Muscle of back (tissue), 13 donors: ENCODE measurements at places on chromosomes 2 and 18.
A peak's percentile ranks its signal among the peaks of the same experiment; 100 is the strongest.

- DNase-seq = no peak
Measured at GRCh38 chr18:52349498-52349897, 9.5 kb downstream of the DCC start.

DNA sequence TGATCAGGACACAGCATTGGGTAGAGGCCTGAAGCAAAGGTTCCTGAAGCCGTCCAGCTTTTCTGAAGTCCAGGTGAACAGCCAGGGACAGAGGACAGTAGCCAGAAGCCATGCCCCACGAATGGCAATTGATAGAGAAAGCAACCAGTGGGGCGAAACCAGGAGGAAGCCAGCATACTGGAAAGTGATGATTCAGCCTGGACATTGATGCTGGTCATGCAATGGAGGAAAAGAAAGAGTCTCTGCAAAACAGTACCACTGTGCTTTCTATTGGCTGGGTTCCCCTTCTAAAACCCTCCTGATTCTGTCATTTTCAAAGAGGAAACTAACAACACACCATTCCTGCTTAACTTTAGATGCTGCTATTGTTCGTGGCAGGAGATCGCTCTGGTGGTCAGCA, 221.4 kb upstream of the EPAS1 start:
- no peak for DNase-seq

- no peak for DNase-seq
Measured at GRCh38 chr2:201936817-201937216, 96.8 kb upstream of the FZD7 start.

GRCh38 chr2:179020156-179020750, 29.7 kb downstream of the CCDC141 start:
- DNase-seq = no peak

GRCh38 chr2:237765875-237766274, 32.7 kb upstream of the RBM44 start:
- no peak for DNase-seq

- DNase-seq = no peak
Measured at GRCh38 chr18:9559253-9559652, 55.1 kb downstream of the PPP4R1 start.

DNA sequence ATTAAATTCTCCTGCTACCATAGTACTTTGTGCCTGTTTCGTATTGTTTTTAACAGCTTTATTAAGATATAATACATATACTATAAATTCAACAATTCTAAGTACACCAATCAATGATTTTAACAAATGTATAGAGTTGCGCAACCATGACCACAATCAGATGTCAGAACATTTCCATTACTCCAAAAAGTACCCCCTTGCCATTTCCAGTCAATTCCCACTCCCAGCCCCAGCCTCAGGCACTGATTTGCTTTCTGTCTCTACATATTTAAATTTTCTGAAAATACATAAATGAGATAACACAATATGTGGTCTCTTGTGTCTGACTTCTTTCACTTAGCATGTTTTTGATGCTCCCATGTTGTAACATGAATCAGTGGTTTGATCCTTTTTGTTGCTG, 193.9 kb downstream of the FIGN start:
- no peak for DNase-seq

DNA sequence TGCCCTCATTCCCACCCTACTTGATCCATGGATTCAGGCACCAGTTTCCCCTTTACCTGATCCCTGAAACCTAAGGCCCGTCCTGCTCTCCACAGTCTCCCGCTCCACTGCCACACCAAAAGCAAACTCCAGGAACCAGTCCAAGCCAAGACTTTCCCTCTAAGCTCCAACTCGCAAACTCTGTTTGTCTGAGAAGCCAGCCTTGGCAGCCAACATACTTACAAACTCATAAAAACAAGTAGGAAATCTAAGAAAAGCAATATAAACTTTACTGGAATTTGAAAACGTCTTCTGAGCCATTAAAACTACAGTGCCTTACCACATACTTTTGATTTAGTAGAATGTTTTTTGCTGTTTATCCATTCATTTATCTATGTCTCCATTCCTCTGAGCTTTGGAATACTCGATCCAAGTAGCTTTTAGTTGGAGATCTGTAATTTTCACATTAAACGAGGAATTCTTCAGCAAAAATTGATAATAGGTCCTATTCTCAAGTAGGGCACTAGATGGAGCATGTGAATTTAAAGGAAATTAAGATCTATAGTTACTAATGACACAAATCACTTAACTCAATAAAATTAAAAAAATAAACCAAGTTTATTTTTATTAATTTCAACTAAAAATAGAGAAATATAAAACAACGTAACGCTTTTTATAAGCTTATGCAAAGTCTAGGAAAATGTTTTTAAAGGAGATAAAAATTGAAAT, 199.7 kb downstream of the MYO3B start:
- DNase-seq = no peak

- no peak for DNase-seq
Measured at GRCh38 chr2:65437392-65438135, 5.2 kb upstream of the SPRED2 start.

- no peak for DNase-seq
Measured at GRCh38 chr2:133439565-133439920, 128.7 kb downstream of the NCKAP5 start.

GRCh38 chr2:17747684-17748452, 5.7 kb downstream of the SMC6 start:
- no peak for DNase-seq

GRCh38 chr2:55993685-55994084, 70.1 kb upstream of the EFEMP1 start:
- no peak for DNase-seq

GRCh38 chr2:5036256-5036655, 655.9 kb upstream of the SOX11 start:
- DNase-seq = peak; percentile 10

GRCh38 chr2:109209412-109209811, 80.4 kb downstream of the SH3RF3 start:
- no peak for DNase-seq

DNA sequence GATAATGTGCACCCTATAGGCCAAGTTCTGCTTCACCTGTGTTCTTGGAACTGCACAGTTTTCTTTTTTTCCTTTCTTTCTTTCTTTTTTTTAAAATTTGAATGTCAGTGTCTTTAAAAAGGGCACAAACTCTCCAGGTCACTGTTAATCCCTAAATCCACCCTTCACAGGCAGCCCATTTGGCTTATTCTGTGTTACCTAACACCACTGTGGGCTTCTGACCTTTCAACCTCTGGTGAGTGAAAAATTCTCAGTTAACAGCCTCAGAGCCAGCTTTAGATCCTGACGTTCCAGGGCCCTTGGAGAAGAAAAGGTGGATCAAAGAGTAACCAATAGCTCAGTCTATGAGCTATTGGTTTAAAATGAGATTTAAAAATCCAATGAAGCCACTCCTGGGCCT, 6.8 kb upstream of the CETN1 start:
- no peak for DNase-seq

GRCh38 chr18:8745355-8746014, 40.1 kb downstream of the MTCL1 start:
- DNase-seq = no peak

DNA sequence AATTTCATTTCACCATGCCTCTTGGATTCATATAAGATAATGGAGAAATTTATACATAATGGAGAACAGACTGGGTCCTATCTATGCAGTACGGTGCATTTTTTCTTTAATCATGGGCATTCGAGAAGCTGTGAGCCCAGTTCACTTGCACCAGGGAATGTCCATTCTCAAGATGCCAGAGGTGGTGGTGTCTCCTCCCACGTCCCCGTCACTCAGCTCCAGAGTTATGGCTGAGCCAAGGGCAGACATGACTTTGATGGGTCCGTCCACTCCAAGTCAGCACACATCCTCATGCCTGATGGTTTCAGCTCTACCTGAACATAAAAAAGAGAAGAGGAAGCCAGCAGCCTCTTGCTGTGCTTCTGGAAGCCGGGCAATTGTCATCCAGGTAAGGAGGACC, 42.1 kb upstream of the CREG2 start:
- no peak for DNase-seq

- no peak for DNase-seq
Measured at GRCh38 chr2:171136024-171136423, 24.7 kb downstream of the TLK1 start.

DNA sequence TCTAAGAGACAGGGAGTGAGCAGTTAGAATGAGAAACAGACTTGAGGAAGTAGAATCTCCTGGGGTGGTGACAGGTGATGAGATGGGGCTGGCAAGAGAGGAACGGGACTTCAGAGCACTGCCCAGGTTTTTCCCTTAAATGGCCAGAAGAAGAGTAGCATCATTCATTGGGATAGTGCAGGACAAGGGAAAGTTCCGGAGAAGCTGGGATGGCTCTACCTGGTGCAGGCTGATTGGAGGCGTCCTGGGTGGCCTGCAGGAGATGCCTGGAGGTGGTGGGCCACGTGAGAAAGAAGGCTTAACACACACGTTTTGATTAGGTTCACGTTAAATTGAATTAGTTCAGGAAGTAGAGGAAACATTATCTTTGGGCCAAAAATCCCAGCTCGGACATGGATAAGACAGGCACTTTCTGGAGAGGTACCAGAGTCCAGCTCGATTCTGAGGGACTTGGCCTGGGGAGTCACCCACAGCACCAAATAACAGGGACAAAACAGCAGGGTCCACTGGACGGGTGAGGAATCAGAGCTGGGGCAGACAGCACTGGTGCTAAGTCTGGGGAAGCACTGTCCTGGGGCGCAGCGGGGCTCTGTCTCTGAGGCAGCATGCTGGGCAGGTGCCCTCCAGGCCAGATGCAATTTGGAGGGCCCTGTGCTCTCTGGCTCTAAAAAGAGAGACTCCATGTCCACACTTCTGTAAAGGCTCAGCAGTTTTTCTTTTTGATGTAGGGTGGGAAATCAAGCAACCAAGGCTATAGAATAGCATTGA, 512.3 kb upstream of the RAB6C start:
- DNase-seq = no peak

DNA sequence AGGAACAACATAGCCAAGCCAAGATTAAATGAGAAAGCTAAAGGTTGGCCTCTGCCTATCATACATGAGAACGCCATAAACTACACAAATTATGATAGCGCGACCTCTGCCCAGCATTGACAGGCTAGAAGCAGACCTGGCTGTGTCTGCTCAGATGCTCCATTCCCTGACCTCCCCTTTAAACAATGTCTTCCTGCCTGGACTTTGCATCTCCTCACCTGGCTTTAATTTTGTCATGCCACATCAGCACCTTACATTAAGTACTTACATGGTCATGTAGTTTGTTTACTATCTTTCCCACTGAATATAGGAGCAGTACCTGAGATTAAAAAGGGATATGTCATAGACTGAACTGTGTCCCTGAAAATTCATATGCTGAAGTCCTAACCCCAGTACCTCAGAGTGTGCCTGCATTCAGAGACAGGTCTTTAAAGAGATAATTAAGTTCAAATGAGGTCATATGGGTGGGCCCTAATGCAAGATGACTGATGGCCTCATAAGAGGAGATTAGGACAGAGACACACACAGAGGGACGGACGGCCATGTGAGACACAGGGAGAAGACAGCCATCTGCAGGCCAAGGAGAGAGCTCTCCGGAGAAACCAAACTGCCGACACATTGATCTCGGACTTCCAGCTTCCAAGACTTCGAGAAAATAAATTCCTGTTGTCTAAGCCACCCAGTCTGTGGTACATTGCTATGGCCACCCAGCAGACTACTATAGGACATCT, 103.7 kb downstream of the BIN1 start:
- no peak for DNase-seq

GRCh38 chr2:191488135-191488534, 189.8 kb upstream of the NABP1 start:
- no peak for DNase-seq

GRCh38 chr2:44616667-44617155, 255.0 kb downstream of the CAMKMT start:
- no peak for DNase-seq

DNA sequence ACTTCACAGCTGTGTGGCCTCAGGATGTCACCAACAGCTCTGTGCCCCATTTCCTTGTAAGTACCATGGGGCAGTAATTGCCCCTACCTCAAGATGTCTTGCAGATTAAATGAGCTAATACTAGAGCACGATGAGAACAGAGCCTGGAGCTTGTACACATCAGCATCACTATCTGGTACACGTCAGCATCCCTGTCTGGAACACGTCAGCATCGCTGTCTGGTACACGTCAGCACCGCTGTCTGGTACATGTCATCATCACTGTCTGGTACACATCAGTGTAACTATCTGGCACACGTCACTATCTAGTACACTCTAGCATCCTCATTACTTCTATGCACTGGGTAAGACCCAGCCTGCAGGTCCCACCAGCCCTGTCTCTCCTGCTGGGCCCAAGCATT, 37.2 kb downstream of the AQP12A start:
- DNase-seq = no peak

GRCh38 chr2:195664528-195664927, 7.5 kb downstream of the SLC39A10 start:
- no peak for DNase-seq

- peak; percentile 74 for DNase-seq
Measured at GRCh38 chr18:49814147-49814499, 790 bp upstream of the ACAA2 start.

GRCh38 chr2:20439503-20439902, 7.4 kb upstream of the RHOB start:
- DNase-seq = peak; percentile 48

GRCh38 chr2:215613280-215613679, 177.4 kb upstream of the FN1 start:
- no peak for DNase-seq

GRCh38 chr18:40738321-40738880, 1216.6 kb upstream of the PIK3C3 start:
- no peak for DNase-seq

DNA sequence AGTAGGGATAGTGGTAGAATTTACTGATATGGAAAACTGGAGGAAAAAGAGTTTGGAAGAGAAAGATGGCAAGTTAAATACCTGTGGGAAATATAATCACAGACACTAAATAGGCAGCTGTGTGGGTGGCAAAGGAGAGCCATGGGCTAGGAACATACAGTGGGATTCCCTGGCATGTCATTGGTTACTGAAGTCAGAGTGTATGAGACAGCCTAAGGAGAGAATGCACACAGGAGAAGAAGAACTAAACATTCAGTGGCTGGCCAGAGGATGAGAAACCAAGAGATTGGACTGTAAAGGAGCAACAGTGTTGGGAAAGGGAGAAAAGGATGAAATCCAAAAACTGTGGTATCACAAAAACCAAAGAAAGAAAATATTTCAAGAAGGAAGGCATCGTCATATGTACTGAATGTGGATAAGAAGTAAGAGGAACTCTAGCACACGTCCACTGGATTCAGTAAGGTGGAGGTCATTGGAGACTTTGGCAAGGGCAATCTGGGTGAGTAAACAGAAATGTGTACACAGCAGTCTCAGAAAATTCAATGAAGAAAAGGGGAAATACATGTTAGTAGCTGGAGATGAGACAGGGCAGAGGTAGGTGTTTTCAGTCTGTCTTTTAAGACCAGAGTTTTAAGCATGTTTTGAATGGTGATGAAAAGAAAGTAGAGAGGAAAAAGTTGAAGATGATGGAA, 83.3 kb downstream of the SPIRE1 start:
- no peak for DNase-seq

DNA sequence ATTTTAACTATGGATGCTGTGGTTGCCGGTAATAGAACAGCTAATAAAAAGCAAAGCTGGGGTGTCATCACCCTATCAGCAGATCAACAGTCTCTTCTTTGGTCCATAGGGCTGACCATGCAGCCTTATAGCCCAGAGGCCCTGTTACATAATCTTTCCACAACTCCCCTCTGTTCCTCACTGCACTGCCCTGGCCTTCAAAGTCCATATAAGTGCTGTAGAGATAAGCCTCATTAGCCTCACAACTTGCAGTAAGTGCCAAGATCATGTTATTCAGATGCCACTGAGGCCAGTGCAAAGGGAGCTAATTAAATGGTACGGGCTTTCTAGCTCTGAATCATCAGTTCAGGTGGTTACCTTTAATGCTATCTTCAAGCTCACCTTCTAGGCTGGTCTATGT, 89.7 kb upstream of the CXCR4 start:
- DNase-seq = no peak

GRCh38 chr2:97743913-97744312, 30.5 kb downstream of the ZAP70 start:
- no peak for DNase-seq
